Heart left ventricle (tissue), 16 donors: ENCODE measurements at places on chromosomes 12 and 14.

DNA sequence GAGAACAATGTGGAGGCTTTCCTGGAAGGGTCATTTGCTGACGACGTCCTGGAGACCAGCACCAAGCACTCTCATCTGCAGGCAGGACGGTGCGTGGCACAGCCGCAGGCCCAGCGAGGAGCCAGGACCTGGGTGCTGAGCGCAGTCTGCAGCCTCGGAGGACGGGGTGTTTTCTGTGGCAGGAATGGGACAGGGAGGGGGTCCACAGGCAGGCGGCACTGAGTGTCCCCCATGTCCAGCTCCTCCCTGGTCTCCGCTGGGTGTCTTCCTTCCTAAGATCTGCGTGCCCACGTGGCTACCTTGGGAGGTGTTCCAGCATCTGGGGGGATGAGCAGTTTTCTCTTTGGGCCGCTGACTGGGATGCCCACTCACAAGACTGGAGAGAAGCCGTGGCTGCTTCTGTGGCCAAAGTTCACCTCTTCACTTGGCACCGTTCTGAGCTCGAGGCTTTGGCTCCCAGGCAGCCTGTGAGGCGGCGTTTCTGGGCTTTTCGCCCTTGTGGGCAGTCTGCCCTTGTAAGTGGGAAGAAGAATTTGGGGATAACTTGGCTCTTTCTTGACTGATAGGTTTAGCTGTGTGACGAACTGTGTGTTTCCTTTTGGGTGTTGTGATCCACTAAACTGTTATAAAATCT lies 72.2 kb downstream of the NOC4L start:
- DNase-seq = no peak

- no peak for DNase-seq
Measured at GRCh38 chr14:75373616-75374015, 54.2 kb upstream of the JDP2 start.

GRCh38 chr12:27555925-27556778 lies 32.1 kb downstream of the PPFIBP1 start:
- DNase-seq = no peak

GRCh38 chr12:50182461-50182860 lies 15.3 kb upstream of the CERS5 start:
- no peak for DNase-seq

GRCh38 chr12:29694002-29694401 lies 89.7 kb downstream of the TMTC1 start:
- DNase-seq = no peak

GRCh38 chr14:102485693-102486512 lies 23.7 kb downstream of the ANKRD9 start:
- DNase-seq = no peak

- DNase-seq = no peak
Measured at GRCh38 chr14:81315341-81315740, 84.8 kb downstream of the STON2 start.
